ENCODE measurements at places on chromosomes 7 and 10.

GRCh38 chr7:121046893-121047468 is 58.5 kb downstream of the CPED1 start:
- DNase-seq = no peak

DNA sequence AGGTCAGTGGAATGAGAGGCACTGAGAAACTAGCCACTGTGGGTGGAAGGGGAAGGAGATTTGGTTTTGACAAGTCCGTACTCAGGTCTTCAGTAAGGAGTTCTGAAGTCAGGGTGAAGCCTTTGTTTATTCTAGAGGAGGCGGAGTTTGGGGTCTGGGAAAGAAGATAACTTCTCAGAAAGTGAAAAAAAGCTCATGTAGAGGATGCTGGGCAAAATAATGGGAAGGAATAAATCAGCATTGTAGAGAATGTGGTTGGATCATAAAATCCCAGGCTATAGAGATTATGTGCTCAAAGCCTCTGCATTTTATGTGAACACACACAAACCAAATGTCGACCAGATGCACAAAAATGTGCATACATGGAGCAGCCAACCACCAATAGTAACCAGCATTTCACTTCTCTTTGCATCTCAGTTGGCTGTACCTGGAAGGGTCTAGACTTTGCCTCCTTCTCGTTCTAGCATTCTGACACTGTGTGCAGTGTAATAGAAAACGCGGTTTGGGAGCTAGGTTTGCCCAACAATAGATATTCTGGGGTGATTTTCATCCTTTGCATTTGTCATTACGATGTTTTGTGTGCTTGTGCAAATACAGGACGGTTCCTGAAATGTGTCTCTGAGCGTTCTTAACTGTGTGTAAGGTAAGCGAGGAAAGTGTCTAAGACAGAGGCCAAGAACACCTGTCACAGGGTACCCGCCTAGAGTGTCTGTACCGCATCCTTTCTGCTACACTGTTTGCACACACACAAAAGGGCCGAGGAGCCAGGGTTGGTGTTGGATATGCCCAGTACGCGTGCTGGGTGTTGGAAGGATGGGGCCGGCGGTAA is 603 bp upstream of the HECW1 start:
- no peak for DNase-seq

GRCh38 chr10:120336911-120337540 is 120.0 kb upstream of the PLPP4 start:
- DNase-seq = no peak

DNA sequence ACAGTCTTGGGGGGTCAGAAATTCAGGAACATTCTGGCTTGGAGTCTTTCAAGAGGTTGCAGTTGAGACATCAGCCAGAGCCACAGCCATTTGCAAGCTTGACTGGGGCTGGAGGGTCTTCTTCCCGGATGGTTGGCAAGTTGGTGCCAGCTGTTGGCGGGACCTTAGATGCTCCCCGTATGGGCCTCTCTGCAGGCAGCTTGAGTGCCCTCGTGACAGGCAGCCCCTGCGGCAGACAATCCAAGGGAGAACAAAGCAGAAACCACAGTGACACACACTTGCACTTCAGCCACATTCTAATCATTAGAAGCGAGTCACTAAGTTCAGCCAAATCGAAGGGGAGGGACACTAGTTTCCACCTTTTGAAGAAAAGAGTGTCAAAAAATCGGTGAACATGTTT is 59.4 kb upstream of the MXI1 start:
- no peak for DNase-seq

GRCh38 chr7:30780941-30781340 is 9.7 kb downstream of the MINDY4 start:
- DNase-seq = no peak

GRCh38 chr10:99781734-99782429 is 558 bp upstream of the ABCC2 start:
- no peak for DNase-seq

DNA sequence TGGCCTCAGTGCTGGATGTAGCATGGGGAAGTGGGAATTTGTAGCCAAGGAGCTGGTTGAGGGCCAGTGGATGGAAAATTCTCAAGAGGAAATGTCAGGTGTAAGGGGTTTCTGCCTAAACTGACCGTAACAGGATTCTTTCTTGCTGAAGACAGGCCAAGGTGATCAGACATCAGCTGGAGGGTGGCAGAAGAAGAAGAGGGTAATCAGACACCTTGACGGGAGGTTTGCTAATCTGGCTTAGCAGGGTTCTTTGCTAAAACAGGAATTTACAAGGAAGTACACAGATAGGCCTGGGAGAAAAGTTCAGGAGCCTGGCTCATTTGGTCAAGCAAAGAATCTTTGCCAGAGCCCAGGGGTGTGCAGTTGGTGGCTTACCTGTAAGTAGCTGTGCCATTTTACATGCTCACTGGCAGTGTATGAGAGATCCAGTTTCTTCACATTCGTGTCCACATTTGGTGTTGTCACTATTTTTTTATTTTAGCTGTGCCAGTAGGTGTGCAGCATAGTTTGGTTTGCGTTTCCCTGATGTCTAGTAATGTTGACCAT is 73.7 kb downstream of the BMPR1A start:
- no peak for DNase-seq

GRCh38 chr10:13959443-13960359 is 371.0 kb downstream of the FRMD4A start:
- no peak for DNase-seq

GRCh38 chr10:29446327-29446726 is 157.5 kb downstream of the LYZL1 start:
- DNase-seq = no peak

- no peak for DNase-seq
Observed at GRCh38 chr10:73889014-73889413, 14.7 kb upstream of the CAMK2G start.

DNA sequence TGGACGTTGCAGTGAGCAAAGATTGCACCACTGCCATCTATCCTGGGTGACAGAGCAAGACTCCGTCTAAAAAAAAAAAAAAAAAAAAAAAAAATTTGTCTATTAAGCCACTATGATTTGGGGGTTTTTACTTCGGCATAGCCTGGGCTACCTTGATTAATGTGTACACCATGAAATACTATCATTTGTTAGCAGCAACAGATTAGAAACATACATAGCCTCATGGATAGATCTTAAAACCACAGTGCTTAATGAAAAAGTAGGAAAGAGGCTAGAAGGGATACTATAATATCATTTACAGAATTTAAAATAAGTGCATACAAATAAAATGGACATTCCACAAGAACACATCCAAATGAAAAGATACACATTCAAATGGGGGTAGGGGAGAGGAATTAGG is 77.3 kb upstream of the IL6 start:
- DNase-seq = no peak

DNA sequence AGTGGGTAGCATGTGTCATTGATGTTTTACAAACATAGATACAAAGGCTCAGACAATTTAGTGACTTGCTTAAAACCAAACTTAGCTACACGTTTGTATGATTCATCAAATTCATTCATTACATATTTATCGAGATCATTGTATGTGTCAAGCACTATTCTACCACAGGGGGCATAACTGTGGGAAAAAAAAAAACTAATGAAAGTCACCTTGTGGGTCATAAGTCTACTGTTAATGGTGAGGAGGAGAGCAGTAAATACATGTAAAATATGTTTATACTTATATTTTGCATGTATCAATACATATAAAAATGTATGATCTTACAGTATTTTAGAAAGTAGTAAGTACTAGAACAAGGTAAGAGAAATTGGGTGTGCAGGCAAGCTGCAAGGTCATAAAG is 933.8 kb downstream of the IPMK start:
- no peak for DNase-seq

DNA sequence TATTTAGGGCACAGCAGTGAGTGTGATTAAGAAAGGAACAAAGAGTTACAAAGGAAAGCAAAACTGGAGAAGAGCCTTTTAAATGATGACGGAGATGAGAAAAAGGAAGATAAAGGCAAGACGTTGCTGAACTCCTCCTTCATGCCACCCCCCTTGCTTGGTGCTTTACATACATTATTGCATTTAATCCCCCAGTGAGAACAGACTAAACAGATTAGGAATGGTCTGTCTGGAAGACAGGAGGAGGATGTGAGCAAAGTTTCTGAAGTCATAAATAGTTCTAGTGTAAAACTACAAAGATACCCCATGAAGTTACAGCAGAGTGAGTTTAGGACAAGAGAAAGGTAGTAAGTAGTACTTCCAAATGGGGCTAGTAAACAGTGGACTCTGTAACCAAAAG is 113.5 kb downstream of the PLCE1 start:
- DNase-seq = no peak

DNA sequence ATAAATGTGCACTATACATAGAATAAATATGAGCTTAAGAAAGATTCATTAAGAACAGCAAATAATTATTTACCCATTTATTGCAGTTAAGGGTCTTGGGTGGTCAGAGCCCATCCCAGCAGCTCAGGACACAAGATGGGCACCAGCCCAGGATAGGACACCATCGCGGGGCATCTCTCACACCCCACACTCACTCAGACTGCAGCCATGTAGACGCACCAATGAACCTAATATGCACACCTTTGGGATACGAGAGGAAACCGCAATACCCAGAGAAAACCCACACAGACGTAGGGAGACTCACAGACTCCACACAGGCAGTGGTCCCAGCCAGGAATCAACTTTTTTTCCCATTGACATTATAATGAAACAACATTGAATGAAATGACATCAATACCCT is 36.0 kb downstream of the CARD11 start:
- DNase-seq = no peak

GRCh38 chr7:25503306-25503705 is 275.0 kb upstream of the NPVF start:
- no peak for DNase-seq

DNA sequence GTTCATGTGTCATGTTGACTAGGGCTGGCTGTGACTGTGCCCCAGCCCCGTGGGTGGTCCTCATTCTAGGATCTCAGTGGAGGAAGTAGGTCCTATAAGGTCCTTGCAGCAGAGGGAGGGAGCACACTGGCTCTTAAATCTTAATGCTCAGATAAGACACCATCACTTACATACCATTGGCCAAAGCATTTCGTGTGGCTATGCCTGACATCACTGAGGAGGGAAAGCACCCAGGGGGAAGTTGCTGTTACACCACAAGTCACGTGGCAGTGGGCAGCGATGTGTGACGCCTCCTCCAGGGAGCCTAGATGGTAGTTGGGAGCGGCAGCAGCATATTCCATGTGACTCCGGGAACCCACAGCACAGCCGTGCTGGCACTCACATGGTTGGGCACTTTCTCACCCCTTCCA is 224.7 kb upstream of the SH2B2 start:
- DNase-seq = no peak

DNA sequence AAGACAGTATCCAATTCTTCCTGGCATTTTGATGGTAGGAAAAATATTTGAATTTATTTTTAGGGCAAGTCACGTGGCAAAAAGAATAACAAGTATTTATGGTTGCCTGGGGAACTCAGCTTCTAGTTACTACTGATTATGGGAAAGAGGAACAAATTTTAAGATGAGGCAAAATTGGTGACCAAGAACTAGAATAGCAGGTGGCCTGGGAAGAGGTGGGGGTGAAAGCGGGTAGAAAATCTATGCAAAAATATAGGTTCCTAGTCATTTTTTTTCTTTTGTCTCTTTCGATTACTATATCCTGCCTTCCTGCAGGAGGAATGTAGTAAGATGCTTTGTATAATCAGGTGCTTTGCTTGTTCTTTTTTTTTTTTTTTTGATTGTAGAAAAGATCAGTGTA is 27.8 kb downstream of the ENTPD1 start:
- no peak for DNase-seq

DNA sequence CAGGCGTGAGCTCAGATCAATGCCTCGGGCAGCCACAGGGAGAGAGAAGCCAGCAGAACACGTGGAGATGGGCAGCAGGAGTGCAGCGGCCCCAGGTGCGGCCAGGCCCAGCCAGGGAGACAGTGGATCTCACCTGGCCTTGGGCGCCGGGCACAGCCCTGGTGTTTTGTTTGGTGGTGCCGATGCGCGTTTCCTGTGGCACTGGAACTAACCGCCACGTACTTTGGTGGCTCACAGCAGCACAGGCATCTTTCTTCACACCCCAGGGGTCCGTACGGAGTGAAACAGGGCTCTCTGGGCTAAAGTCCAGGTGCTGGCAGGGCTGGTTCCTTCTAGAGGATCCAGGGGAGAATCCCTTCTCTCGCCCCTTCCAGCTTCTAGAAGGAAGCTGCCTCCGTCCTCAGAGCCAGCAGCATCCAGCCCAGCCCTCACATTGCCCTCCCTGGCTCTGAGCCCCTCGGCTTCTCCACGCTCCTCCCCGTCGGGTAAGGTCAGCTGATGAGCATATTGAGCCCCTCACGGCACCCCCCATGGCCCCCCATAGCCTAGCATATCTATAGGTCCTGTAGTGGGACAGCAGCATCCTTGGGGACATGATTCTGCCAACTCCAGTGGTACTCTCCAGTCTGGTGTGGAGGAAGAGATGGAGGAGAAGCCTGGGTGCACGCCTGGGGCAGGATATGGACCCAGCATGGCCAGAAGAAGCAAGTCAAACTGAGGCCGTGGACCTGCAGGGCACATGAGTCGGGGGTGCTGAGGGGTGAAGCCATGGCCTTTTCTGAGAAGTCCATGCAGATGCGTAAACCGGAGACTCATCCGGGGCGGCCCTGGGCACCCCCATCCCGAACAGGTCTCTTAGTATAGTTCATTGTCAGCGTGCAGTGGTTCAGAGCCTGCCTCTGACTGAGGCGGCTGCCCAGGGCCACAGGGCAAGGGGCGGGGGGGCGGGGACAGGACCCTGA is 43.4 kb upstream of the PPP2R2D start:
- no peak for DNase-seq

- DNase-seq = no peak
Observed at GRCh38 chr7:99730238-99730810, 4.7 kb downstream of the CYP3A7 start.

DNA sequence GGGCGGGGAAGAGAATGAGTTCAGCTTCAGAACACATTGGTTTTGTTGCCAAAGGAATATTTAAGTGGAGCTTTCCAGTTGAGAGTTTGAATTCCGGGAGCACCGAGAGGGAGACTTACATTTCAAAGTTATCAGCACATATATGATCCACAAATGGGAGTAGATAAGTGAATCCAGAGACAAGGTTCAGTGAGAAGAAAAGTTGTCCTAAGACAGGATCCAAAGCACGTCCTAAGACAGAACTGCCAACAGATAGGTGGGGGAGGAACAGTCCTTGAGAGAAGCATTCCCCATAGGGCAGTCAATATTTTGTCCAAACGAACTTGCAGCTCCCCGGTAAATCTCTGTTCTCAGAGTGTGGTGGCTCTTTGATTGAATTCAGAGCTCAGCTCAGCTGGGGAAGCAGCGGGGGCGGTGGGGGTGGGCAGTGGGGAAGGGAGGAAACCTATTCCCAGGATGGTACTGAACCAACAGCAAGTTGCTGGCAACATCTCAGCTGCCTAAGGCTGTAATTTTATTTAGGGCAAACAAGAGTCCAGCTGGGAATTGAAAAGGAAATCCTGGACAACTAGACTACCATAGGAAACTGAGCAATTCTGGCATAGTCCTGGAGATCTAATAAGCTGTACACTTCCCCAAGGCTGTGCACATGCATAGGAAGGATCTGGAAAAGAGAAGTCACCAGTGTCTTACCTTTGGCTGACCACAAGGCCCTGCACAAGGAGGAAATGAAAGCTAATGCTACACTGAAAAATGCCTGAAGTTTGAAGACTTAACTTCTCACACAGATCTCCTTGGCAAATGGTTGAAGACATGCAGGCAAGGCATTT is 94.2 kb upstream of the CXCL12 start:
- no peak for DNase-seq

Data from DMS 273 treated with DMSO at 0.1 percent for 48 hours (cell line).